ENCODE measurements at places on chromosomes 2 and 18.
A peak's percentile ranks its signal among the peaks of the same experiment; 100 is the strongest.

DNA sequence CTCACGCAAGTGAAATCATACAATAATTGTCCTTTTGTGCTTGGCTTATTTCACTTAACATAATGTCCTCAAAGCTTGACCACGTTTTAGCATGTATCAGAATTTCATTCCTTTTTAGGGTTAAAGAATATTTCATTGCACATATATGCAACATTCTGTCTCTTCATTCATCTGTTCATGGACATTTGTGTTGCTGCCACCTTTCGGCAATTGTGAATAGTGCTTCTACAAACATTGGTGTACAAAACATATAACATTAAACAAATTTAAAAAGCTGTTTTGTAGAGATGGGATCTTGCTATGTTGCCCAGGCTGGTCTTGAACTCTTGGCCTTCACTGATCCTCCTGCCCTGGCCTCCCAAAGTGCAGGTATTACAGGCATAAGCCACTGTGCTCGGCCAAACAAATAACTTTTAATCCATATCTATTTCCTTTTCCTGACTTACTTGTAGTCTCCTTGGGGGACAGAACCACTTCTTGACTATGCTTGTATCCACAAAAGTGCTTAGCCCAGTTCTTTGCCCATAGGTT, 209.3 kb downstream of the SLC4A3 start:
- no peak for DNase-seq

DNA sequence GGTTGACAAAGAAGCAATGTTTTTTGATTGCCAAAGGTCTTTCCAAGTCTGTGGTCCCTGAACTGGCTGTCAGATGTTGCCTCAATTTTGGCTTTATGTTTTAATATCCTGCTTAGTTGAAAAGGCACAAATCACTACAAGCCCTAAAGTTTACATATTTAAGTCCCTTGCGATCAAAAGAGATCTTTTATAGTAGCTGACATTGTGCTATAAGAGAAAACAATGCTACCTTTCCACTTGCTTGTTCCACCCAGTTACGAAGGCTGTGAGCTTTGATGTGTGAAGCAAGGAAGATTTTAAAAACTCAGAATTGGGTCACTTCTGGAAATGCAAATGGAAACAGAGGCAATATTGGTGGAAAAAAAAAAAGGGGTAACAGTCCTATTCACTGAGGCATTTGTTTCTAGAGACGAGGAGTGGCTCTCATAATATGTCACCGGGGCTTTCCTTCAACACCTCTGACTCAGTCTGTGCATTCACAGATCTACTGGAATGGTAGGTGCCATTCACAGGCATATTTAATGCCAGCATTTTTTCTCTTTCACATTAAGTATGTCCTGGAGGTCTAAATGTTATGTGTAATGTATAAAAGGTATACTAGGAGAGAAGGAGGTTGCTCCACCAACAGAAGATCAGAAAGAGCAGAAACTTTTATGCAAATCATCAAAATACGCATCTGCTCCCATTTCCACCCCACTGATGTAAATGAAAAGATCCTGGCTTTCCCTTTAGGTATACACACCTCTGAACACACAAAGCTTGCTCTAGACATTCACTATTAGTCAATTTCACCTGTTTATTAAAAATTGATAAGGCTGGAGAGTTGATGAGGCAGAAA, 91.8 kb downstream of the TGIF1 start:
- DNase-seq: no peak

DNA sequence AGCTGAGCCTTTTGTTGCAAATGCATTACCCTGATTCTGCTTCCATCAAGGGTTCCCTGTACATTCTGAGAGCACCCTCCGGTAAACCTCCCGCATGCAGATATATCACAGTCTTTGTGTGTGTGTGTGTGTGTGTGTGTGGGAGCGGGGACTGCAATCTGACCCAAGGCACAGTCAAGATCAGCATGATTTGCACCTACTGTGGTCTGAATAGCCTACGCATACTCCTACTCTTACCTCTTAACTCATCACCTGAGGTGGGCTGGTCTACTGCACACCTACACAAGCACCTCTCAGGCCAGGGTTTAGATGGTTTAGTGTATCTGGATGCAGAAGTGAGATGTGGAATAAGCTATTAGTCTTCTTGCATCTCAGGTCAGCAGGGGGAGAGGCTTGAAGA, 174.6 kb downstream of the FSHR start:
- no peak for DNase-seq

- no peak for DNase-seq
Observed at GRCh38 chr18:78920456-78921138, 59.0 kb upstream of the SALL3 start.

- DNase-seq: no peak
Observed at GRCh38 chr2:163600801-163601200, 135.0 kb downstream of the FIGN start.

DNA sequence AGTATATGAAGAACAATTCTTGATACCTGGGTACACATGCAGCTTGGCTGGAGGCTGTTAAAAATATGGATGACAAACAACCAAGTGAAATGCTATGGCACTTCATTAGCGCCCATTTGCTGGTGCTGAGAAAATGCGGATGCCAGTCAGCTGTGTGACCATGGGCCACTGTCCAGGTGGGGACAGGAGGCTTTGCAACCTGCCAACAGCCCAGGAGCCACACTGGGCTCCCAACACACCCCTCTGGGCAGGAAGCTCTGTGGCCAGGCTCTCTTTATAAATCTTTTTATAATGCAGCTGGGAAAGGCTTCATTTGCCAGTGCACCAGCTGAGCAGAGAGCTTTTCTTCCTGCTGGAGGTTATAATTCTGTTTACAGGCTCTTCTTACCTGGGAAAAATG, 19.9 kb downstream of the RNF144A start:
- no peak for DNase-seq

GRCh38 chr2:230914886-230915285, 10.2 kb downstream of the GPR55 start:
- DNase-seq: no peak

- no peak for DNase-seq
Observed at GRCh38 chr2:40332191-40332826, 119.6 kb downstream of the SLC8A1 start.

DNA sequence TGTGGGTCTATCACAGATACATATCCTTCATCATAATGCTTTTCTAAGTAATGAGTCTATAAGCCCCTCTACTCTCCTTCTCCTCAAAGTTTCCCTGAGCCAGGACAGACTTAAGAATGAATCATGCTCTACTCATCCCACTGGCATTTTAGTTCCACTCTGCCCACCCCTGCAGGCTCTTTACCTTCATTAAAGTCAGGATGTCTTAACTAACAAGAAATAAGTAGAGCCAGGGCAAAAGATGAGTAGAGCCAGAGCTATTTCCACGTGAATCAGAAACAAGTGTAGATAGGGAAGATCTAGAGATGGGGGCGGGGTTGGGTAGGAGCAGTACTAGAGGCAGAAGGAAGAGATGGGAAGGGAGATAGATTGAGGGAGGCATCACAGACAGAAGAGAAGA, 790.5 kb downstream of the RNF144A start:
- no peak for DNase-seq

- no peak for DNase-seq
Observed at GRCh38 chr18:74336656-74337055, 21.0 kb downstream of the C18orf63 start.

- DNase-seq: no peak
Observed at GRCh38 chr2:19733951-19734425, 167.8 kb downstream of the TTC32 start.

GRCh38 chr2:55887901-55888624, 35.5 kb downstream of the EFEMP1 start:
- DNase-seq: no peak

- no peak for DNase-seq
Observed at GRCh38 chr18:48801728-48802542, 148.8 kb downstream of the SMAD7 start.

DNA sequence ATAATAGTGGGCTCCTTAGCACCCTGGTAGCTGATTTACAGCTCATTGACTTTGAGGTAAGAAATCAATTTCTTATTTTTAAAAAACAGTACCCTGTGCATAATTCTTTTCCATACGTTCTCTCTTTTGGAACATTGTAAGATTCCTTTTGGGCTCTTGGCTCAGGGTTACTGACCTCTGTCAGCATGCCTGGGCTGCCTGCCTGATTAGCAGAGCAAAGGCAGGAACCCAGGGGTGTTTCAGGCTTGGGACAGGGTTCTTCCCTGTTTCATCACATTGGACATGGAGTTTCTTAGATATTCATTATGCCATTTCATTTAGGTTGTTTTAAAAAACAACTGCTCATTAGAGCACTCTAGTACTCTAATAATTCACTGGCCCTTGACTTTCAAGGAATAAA, 73.8 kb upstream of the ITM2C start:
- peak; percentile 51 for DNase-seq

DNA sequence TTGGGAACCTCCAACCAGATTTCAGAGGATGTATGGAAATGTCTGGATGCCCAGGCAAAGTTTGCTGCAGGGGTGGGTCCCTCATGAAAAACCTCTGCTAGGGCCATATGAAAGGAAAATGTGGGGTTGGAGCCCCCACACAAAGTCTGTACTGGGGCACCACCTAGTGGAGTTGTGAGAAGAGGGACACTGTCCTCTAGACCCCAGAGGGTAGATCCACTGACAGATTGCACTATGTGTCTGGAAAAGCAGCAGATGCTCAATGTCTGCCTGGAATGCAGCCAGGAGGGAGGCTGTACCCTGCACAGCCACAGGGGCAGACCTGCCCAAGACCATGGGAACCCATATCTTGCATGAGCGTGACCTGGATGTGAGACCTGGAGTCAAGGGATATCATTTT, 573.7 kb upstream of the NXPH2 start:
- DNase-seq: no peak

GRCh38 chr2:173149491-173149890, 73.8 kb downstream of the MAP3K20 start:
- no peak for DNase-seq

DNA sequence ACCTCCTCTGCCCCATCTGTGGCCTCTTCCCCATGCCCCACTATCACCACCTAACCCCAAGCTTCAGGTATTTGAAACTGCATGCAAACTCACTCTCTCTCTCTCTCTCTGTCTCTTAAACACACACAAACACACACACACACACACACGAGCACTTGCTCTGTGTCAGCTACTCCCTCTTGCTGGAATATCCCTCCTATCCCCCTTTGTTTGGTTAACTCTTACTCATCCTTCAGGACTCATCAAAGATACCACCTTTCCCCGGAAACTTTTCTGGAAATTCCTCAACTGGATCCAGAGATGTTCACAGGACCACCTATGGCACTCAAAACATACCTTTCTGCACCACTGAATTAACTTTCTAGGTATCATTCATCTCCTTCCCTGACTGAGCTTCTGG, 222.8 kb upstream of the TMEM200C start:
- DNase-seq: no peak

- no peak for DNase-seq
Observed at GRCh38 chr18:45435810-45436209, 179.5 kb upstream of the SLC14A2 start.

GRCh38 chr2:19864381-19864780, 37.4 kb downstream of the TTC32 start:
- DNase-seq: no peak

- peak; percentile 89 for DNase-seq
Observed at GRCh38 chr2:19677825-19678518, 223.8 kb downstream of the TTC32 start.

GRCh38 chr2:46339676-46340459, 42.7 kb downstream of the EPAS1 start:
- DNase-seq: peak; percentile 67

GRCh38 chr2:222623756-222624309, 32.1 kb downstream of the FARSB start:
- no peak for DNase-seq

GRCh38 chr18:7723558-7723957, 156.4 kb downstream of the PTPRM start:
- no peak for DNase-seq

GRCh38 chr18:38458698-38459097, 893.1 kb upstream of the CELF4 start:
- DNase-seq: no peak

DNA sequence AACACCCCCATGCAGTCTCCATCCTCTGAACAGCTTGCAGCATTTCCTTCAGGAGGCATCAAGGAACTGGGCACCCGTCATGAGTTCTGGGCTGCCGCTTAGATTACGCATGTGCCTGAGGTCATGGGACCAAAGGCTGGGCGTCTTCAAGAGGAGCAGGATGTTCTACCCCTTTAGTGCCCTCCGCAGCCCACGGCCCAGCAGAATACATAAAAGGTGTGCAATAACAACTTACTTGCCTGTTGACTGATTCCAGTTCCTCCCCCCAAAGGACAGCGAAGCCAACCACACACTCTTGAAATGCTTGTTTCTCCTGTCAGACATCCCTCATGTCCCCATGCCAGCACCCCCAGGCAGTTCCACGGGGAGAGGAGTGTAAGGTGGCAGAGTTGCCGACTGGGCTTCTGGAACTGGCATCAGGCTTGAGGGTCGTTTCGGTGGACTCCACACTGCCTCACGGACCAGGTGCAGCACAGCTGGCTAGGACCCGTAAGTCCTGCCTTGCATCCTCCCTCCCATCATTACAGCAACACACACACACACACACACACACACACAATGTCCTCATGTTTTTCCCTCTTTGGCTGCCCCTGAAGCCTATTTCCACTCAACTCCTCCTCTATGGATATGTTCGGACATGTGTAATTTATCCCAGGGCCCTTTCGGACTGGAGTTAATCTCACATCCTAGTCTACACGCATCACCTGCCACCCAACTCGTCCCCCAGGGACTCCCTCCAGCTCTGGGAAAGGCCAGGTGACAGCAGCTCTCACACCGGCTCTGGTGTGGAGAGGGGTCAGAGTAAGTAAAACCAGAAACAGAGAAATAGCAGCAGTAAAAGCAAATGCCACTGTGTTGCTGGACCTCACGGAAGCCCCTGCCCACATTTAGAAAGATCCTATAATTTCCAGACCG, 200.7 kb downstream of the BCL11A start:
- DNase-seq: no peak

DNA sequence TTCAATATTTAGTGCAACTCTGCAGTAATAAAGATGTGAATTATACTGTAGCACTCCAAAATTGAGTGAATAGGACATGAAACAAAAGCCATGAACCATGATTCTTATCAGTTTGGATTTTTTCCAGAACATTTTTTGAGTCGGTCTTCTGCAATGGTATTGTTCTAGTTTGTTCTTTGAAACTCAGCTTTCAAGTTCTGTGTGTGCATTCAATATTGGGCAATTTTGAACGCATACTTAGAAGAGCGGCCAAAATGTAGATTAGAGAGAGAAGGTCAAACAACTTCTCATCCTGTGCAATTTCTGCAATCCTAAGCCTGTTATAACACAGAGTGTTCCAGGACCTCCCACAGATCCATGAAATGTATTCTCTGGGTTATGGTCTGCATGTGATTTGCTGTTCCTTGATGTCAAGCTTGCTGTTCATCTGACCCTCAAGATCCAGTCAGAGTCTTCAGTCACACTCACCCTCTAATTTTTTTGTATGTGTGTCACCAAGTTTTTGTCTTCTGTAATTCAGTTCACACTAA, 48.3 kb downstream of the TSPYL6 start:
- no peak for DNase-seq
